Stimulated activated CD4-positive, alpha-beta T cell treated with anti-CD3 and anti-CD28 coated beads, Interleukin-1b, Interleukin-23, amount 100 ng/mL, for 48 hours (primary cell): ENCODE measurements at places on chromosomes 2 and 18.

DNA sequence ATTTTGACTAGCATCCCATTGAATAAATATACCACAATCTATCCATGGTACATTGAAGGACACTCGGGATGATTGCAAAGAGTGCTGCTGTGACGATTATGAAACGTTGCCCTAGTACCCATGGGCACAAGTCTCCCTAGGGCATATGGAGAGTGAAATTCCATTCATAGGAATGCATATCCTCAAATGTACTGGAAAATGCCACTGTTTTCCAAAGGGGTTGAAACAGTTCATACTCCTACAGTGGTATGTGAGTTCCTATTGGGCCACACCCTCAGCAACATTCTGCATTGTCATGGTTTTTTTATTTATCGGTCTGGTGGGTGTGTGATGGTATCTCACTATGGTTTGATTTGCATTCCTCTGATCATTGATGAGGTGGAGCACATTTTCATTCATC, 130.6 kb downstream of the TWIST2 start:
- no peak for DNase-seq

DNA sequence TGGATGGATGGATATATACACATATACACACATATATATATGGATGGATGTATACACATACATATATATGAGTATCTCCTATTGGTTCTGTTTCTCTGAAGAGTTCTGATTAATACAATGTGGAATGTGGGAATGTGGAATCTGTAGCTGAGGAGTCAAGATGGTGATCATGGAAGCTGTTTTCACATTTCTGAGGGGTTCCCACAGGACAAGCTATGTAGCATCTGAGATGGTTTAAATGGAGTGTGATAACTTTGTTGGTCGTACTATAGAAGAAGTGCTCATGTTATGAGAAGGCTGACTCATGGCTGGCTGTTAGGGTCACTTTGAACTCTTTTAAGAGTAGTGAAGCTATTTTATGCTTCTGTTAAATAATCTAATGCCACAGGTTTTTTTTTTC, 279.7 kb downstream of the MEIS1 start:
- no peak for DNase-seq

GRCh38 chr2:179307616-179308371, 43.2 kb upstream of the SESTD1 start:
- no peak for DNase-seq

GRCh38 chr2:19505199-19506136, 147.0 kb upstream of the OSR1 start:
- DNase-seq = no peak

DNA sequence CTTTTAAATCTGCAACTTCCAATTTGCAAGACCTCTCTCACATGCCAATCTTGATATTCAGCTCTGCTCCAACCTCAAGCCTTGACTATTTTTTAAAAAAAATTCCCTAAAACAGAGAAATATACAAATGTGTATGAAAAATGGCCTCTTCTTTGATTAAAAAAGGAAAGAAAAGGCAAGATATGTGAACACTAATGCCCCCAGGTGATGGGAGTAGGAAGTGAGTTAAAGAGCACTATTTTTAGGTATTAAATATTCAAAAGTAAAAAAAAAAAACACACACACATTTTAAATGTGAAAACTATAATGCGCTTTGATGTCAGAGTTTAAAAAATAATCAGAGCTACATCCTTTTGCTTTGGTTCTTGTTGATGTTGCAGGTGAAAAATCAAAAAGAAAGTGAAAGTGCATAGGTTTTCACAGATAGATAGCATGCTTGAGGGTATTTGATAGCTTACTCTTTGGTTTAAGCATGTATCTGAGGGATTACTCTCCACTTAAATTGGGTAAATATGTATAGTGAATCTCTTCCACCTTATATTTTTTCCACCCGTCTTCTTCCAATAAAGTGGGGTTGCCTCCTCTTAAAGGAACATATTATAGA, 406.0 kb upstream of the POU3F3 start:
- DNase-seq = no peak
